ENCODE measurements at places on chromosomes 5 and 9.

- no peak for DNase-seq
These were observed 36.2 kb downstream of the KIF4B start for GRCh38 chr5:155049569-155050383.

GRCh38 chr5:168925160-168925559, 346.0 kb upstream of the PANK3 start:
- no peak for DNase-seq

GRCh38 chr9:103649086-103649485, 445.0 kb upstream of the SMC2 start:
- no peak for DNase-seq

DNA sequence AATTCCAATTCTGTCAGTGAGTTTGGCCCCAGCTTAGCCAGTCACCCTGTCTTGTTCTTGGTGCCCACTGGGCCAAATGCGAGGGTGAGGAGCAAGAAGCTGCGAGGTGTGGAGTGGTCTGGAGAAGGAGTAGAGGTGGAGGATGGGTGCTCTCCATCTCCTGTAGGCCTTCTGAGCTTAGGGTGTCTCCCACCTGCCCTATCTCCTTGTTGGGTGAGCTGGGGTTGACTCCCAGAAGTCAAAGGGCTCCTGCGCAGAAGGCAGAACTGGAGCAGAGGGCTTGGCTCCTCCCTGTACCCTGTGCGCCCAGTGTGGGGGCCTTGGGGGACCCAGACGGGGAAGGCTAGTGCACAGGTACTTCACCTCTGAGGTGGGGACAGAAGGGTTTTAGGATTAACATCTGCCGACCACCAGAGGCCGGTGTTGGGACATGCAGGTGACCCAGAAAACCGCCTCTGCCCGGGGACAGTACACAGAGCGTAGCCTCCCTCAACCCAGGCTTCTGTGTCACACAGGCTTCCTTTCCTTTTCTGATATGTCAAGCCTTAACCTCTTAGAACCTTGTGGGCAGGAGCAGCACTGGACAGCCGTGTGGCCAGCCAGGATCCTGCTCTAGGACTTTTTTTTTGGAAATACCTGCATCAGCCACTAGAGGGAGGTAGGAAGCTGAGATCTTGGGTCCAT, 16.9 kb downstream of the IL5 start:
- DNase-seq: peak; percentile 79

- DNase-seq: no peak
These were observed 138.7 kb upstream of the SLC24A2 start for GRCh38 chr9:19927560-19927959.

DNA sequence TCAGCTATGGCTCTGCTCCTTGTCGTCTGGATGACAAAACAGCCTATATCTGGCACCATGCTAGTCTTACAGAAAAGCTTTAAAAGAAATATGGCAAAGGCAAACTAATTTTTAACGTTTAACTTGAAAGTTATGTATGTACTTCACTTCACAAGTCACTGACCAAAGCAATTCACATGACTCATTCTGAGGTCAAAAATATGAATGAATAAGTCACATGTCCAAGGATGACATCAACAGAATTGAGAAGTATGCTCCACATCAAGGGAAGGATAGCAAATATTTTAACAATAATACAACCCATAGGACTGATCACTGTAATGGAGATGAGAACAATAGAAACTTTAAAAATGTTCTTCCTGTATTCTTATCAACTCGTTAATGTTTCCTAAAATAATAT, 1072.6 kb upstream of the NUDT12 start:
- no peak for DNase-seq

GRCh38 chr5:6873359-6873758, 160.1 kb downstream of the TENT4A start:
- DNase-seq: no peak

GRCh38 chr9:99377790-99378775, 156.0 kb downstream of the SEC61B start:
- DNase-seq: no peak

- DNase-seq: no peak
These were observed 75.5 kb downstream of the EPB41L4B start for GRCh38 chr9:109245310-109245897.

DNA sequence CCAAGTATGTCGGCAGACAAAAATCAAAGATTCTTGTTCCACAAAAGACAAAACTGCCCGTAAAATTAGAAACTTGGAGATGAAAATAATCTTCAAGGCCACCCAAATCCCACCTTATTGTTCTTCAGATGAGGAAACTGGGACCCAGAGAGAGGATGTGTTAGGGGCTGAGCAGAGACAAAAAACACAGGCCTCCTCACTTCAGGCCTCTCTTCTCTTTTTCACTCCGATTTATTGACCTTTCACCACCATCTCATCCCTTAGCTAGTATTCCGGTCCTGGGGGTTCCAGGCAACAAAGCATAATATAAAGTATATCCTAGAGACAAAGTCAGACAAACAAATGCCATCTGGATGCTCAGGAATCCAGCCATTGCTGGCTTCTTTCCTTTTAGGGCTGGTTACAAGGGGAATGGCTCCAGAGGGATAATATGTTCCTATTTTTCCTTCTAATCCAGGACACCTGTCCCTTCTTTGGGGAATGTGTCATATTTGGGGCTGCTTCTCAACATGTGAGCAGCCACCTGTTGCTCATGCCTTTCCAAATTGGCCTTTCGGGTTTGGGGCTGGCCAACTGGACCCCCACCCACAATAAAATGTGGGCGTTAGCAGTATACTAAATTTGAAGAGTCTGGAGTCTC, 42.2 kb upstream of the AFAP1L1 start:
- DNase-seq: peak; percentile 83

DNA sequence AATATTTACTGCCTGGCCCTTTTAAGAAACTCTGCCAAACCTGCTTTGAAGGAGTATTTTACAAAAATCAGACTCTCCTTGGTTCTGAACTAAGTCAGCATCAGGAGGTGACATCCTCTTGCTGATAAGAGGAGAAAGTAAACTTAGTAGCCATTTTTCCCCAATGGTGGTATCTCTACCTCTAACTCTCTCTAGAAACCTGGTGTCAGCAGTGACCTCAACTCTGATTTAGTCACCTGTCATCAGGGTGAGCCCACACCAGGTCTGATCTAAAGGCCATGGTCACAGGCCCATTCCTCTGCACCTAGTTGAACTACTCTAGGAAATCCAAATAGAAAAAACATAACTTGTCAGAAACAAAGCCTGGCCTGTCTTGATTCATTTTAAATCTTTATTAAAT, 4.2 kb downstream of the CARNMT1 start:
- peak; percentile 42 for DNase-seq

- no peak for DNase-seq
These were observed 208.8 kb upstream of the TARS1 start for GRCh38 chr5:33231935-33232334.

DNA sequence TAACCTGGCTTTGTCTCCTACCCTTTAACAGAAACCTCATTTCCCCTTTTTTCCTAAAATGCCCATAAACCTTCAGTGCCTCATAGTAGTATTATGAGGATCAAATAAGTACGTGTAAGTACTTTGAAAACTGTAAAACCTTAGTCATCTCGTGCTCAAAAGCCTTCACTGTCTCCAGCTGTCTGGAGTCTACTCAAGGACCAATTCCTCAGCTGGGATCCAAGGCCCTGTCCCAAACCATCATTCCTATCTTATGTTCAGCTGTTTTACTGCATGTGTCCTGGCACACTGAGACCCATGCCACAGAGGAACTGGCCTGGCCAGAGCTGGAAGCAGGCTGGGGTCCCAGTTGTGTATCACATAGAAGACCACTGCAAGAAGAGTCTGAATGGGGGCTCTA, 15.9 kb downstream of the ADAMTSL1 start:
- no peak for DNase-seq

DNA sequence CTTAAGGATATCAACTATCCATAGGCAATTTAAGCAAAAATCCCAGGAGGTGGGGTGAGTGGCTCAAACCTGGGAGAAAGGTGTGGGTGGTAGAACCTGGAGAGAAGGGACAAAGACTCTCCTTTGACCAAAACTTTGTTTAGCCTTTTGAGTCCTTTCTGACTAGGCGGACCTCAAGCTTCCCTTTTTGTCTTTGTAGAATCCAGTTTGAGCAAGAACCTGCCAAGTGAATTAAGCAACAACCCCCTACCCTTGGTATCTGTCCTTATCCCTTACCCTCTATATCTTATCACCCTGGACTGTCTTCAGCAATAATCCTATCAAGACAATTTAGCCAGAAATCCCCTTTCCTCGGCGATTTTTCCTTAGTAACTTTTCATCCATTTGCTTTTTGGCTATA, 53.5 kb upstream of the SLC28A3 start:
- no peak for DNase-seq

- DNase-seq: no peak
These were observed 90.4 kb downstream of the ZNF608 start for GRCh38 chr5:124655921-124656511.

DNA sequence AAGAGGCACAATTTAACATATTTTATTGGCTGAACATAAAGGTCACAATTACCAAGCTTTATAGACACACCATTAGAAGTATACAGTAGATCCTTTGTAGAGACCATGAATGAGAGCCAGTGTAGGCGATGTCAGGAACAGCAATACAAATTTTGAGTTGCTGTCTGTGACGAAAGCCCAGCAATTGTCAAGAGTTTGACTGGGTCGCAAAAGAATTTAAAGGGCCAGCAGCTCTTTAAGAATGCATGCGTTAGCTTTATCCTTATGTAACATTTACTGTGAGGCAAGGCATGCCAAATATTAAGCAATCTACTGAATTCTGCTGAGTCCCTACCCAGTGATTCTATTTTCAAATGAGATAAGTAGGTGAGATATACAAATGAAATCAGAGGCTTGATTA, 236.9 kb downstream of the ARRDC3 start:
- DNase-seq: no peak

GRCh38 chr5:53445569-53445968, 34.9 kb upstream of the FST start:
- DNase-seq: no peak

GRCh38 chr5:146902471-146902870, 23.9 kb upstream of the PPP2R2B start:
- no peak for DNase-seq

DNA sequence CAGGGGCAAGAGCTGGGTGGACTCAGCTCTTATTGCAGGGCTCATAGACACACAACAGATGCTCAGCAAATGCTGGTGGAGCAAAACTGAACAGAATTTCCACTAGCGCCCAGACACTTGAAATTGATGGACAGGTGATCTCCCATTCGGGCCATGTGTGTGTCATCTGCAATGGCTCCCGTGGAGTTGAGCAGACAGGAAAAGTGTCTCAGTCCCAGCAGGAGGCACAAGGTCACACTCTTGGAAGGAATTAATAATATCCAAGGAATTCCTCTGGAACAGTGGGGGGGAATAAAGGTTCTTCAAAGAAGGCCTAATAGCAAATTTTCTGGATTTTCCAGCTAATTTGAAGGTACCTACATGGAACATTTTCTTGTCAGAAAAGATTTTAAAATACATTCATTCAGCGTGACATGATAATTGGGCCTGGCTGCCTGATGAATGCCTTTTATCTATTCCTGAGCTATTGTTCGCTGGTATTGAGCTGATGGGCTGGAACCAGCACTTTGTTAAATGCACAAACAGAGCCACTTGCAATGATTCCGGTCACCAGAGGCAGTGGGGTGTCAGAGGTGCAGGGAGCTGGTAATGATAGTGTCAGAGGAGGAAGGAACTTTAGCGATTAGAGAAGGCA, 31.5 kb upstream of the ALDH1B1 start:
- no peak for DNase-seq

GRCh38 chr5:72604111-72604797, 97.0 kb upstream of the ZNF366 start:
- DNase-seq: no peak

DNA sequence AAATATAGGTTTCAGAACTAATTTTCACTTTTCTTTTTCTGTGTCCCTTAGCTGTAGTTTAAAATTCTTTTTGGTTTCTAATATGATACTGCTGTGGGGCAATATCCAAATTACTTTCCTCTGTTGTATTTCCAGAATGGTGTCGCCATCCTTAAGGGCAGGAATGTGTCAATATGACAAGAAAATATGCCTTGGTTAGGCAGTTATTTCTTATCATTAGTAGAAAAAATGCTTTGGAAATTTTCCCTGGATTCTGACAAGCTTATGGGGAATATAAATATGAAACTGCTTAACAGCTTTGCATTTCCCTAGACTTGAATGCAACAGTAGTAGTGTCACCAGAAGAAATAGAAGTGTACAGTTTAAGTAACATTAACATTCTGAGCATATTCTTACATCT, 29.4 kb downstream of the ANKRD34B start:
- DNase-seq: no peak

GRCh38 chr5:29950416-29951145, 1242.9 kb upstream of the CDH6 start:
- no peak for DNase-seq

- no peak for DNase-seq
These were observed 138.0 kb upstream of the GHR start for GRCh38 chr5:42285230-42285629.

DNA sequence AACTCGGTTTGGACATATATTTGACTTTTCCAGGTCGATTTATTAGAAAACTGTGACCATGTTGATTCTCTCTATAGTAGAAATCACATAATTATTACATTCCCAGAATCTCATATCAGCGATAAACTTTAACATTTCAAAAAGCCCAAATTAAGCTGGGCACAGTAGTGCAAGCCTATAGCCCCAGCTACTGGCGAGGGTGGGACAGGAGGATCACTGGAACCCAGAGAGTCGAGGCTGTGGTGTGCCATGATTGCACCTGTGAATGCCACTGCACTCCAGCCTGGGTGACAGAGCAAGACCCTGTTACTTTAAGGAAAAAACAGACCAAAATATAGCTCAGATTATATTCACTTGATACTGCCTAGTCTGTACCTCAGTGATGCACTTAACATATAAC, 128.9 kb downstream of the CPLANE1 start:
- DNase-seq: no peak

DNA sequence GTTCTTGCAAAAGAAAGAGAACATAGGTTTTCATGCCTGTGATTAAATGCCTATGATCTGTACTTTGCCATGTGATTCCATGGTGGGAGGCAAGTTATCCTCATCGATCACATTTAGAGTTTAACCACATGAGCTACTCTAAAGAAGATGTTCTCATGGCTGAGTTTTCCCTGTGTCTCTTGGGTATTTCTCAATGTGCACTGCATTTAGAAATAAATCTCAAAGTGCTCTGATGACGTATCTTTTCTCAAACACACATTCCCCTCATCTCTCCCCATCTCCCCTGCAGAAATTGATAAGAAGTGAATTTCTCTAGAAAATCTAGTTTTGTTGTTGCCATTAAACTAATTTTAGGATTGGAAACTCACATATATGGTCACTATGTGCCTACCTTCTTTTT, 282.2 kb downstream of the SEMA5A start:
- no peak for DNase-seq

DNA sequence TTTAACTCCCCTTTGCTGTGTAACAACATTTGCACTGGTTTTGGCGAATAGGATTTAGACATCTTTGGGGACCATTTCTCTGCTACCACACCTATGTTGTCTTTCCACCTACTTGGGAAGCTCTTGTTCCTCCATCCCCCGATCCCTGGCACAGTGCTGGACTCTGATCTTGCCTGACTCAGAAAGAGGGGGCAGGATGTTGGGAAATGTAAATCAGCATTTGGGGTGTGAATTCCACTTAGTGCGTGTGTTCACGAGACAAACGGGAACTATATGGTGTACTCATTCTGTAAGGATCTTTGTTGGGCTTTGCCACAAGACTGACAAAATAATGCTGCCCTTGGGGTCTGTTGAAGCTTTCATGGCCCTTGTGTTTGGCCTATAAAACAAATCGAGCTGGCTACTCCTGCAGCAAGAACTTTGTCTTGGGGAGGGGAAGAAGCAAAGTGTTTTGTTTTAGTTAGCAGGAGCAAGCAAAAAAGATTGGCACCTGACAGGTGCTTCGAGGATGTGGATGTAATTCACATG, 18.5 kb downstream of the TMEM268 start:
- no peak for DNase-seq

All from G401 (cell line).